ENCODE measurements at places on chromosomes 1 and 21. TPM values are rescaled to one million over a fixed set of nuclear protein-coding genes. Genes with fewer than 3 reads are reported as not detected.

Gene SLC22A15
- total RNA-seq = 0.40 TPM

Gene OLFML3
- 0.42 TPM for total RNA-seq

Gene MSH4
- 0.21 TPM for total RNA-seq

Gene NLRP3
- 4.7 TPM for total RNA-seq

Gene PLA2G2D
- not detected for total RNA-seq

Gene RNPC3
- 22.2 TPM for total RNA-seq

Gene CHIA
- not detected for total RNA-seq

Gene FAM151A
- not detected for total RNA-seq

Gene SLC44A3
- not detected for total RNA-seq

Gene PRAMEF1
- total RNA-seq = not detected

Gene KCNA3
- total RNA-seq = 49.0 TPM

Gene ATP1A4
- not detected for total RNA-seq

Gene TNFRSF4
- total RNA-seq = 1.6 TPM

Gene LCE2C
- total RNA-seq = not detected

Gene MPL
- not detected for total RNA-seq

Gene CD247
- 251 TPM for total RNA-seq

Gene NPL
- total RNA-seq = 1.7 TPM

Gene EFNA1
- total RNA-seq = not detected

Gene MRPS6
- 80.2 TPM for total RNA-seq

Gene PGLYRP3
- total RNA-seq = not detected

Gene RGS13
- not detected for total RNA-seq

Gene MROH7
- total RNA-seq = not detected

Gene KLF17
- total RNA-seq = not detected

Gene HHAT
- total RNA-seq = 0.94 TPM

Gene FAM3B
- not detected for total RNA-seq

Gene EDN2
- total RNA-seq = not detected

Gene GBP1
- 147 TPM for total RNA-seq

Gene ESRRG
- total RNA-seq = not detected

Gene DCST1
- not detected for total RNA-seq

Gene HCN3
- total RNA-seq = 5.1 TPM

Gene SGIP1
- not detected for total RNA-seq

Gene CNIH3
- 2.5 TPM for total RNA-seq

Gene KLHDC9
- 0.61 TPM for total RNA-seq

Gene AMY1B
- total RNA-seq = not detected

Gene OPRD1
- not detected for total RNA-seq

Gene EXTL1
- total RNA-seq = not detected

Gene DNMT3L
- not detected for total RNA-seq

Gene WLS
- total RNA-seq = not detected

Gene LRRC38
- total RNA-seq = not detected

Gene FOXO6
- total RNA-seq = 0.31 TPM

Gene EPRS1
- total RNA-seq = 115 TPM

Gene MATN1
- not detected for total RNA-seq

Gene ZNF648
- not detected for total RNA-seq

Gene ZNF697
- not detected for total RNA-seq

Gene ADORA3
- not detected for total RNA-seq

Gene KRTAP19-1
- not detected for total RNA-seq

Gene PTAFR
- 0.47 TPM for total RNA-seq

Gene ZBTB17
- total RNA-seq = 32.3 TPM

Gene PRELP
- total RNA-seq = not detected

Gene NUDT4B
- not detected for total RNA-seq

Gene CHRM3
- total RNA-seq = not detected

Gene LCE3E
- not detected for total RNA-seq

Gene HCRTR1
- total RNA-seq = not detected

Gene IL6R
- 0.16 TPM for total RNA-seq

Gene DNAJC28
- 0.73 TPM for total RNA-seq

Gene CHIT1
- 0.50 TPM for total RNA-seq

Gene SERBP1
- total RNA-seq = 297 TPM
